ENCODE measurements at places on chromosomes 1 and 21.

DNA sequence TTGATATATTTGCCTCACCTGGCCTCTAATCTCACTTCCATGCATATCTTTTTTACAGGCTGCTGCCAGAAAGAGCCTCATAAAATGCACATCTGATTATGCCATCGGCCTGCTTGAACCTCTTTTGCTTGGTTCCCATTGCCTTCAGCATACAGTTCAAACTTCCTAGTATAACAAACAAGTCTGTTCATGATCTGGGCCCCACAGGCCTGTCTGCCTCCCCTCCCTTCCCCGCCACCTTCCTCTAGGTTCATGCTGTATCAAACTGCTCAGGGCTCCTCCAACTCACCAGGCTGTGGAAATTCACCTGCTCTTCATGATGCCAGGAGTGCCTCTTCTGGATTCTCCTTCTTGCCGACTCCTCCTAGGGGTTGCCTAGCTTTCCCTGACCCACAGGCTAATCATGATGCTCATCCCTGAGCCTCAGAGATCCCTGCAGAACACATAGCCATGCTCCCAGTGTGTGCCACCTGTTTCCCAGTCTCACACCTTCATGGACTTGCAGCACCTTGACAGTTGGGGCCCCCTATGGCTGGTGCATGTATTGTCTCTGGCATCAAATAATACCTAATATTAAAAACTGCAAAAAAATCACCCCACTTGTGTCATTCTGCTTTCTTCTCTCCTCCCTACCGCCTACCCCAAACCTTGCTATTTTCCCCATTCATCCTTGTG, 33.7 kb upstream of the CD2 start:
- DNase-seq = no peak

- no peak for DNase-seq
Measured at GRCh38 chr1:2253797-2254480, 25.8 kb downstream of the SKI start.

- DNase-seq = no peak
Measured at GRCh38 chr1:185693654-185694053, 40.5 kb upstream of the HMCN1 start.

DNA sequence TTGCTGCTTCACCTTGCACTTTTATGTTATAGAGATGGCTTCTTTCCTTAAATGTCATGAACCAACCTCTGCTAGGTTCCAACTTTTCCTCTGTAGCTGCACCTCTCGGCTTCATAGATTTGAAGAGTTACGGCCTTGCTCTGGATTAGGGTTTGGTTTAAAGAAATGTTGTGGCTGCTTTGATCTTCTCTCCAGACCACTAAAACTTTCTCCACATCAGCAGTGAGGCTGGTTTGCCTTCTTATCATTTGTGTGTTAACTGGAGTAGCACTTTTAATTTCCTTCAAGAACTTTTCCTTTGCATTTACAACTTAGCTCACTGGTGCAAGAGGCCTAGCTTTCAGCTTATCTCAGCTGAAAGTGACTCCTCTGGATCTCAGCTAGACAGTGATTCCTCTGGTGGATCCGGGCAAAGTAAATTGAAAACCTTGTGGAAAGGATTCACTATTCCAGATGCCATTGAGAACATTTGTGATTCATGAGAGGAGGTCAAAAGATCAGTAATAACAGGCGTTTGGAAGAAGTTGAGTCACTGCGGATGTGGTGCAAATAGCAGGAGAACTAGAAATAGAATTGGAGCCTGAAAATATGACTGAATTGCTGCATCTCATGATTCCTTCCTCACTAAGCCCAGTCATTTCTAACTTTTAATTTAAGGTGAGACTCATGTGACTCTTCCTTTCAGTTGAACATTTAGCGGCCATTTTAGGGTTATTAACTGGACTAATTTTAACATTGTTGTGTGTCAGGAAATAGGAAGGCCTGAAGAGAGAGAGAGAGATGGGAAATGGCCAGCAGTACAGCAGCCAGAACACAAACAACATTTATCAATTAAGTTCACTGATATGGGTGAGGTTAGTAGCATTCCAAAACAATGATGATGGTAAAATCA, 16.2 kb upstream of the RGS1 start:
- no peak for DNase-seq

DNA sequence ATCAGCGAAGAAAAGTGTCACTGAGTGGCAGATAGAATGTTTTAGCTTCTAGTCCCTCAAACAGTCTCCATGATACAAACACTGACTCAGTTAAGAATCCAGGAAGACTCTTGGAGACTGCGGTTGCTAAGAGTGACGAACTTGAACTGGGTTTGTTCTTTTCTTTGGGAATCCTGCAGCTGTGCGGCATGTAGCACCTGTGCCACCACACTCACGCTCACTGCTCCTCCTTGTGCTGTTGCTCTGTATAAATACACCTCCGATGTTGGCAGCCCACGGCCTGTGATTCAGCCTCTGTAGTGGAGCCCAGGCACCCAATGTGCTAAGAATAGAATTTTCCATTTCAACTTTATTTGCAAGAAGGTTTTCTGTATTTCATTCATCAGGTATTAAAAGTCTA, 5.5 kb upstream of the PPIE start:
- DNase-seq = no peak

DNA sequence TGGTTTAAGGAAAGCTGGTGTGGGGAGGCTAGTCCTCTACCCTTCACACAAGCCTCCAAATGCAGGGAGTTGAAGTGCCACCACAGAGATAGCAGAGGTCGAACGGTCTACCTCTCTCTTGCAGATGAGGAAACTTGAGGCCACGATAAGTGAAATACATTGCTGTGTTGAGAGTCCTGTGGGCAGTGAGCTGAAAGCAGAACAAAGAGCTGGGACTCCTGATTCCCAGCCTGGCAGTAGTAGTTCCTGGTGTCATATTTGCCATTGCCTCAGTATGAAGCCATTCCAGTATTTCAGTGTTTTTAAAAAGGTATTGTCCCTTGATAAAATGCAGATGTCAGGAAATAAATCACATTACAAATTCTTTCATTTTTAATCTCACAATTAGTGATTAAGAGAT, 28.6 kb downstream of the AK4 start:
- no peak for DNase-seq

GRCh38 chr1:100302739-100303138, 36.7 kb downstream of the RTCA start:
- no peak for DNase-seq

DNA sequence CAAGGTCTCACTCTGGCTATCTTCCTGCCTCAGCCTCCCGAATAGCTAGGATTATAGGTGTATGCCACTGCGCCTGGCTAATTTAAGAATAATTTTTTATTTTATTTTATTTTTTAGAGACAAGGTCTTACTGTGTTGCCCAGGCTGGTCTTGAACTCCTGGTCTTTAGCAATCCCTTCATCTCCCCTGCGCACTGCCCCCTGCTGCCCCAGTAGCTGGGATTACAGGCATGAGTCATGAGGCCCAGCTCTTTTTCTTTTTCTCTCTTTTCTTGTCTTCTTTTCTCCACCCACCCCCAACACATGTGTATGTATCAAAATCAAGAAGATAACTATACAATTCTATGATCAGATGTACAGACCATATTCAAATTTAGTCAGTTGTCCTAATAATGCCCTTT, 87.2 kb downstream of the PEX14 start:
- no peak for DNase-seq

DNA sequence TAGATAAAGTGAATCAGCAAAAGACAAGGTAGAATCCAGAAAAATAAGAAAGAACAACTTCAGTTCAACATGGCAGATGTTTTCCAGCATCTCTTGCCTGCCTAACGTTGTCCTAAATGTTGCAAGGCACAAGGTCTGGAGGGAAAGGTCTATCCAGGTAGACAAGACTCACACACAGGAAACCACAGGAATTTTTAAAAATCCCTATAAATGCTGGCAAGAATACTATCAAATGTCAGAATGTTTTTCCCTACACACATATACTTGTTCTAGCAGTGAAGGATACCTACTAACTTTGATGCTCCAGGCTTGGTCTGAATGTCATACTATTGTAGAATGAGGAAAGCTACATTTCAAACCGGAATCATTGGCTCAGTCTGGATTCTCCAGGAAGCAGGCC, 10.6 kb downstream of the GJA5 start:
- no peak for DNase-seq

- no peak for DNase-seq
Measured at GRCh38 chr1:230175163-230175747, 108.2 kb downstream of the GALNT2 start.

DNA sequence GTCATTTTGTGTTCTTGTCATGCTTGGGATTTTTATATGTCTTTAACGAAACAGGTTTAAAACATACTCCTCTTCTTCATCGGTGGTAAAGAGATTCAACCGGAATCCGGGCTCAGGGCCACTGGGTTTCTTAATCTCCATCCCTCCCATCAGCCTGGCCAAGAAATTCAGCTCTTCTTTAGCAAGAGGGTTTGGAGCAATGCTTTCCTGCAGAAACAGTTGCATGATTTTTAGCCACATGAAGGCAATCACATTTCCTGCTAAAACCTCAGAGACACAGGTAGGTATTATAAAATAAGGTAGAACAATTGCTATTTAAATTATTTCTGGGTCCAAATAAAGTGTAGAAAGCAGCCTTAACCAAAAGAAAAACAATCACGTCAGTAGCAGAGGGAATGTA, 22.7 kb upstream of the LSM10 start:
- no peak for DNase-seq

DNA sequence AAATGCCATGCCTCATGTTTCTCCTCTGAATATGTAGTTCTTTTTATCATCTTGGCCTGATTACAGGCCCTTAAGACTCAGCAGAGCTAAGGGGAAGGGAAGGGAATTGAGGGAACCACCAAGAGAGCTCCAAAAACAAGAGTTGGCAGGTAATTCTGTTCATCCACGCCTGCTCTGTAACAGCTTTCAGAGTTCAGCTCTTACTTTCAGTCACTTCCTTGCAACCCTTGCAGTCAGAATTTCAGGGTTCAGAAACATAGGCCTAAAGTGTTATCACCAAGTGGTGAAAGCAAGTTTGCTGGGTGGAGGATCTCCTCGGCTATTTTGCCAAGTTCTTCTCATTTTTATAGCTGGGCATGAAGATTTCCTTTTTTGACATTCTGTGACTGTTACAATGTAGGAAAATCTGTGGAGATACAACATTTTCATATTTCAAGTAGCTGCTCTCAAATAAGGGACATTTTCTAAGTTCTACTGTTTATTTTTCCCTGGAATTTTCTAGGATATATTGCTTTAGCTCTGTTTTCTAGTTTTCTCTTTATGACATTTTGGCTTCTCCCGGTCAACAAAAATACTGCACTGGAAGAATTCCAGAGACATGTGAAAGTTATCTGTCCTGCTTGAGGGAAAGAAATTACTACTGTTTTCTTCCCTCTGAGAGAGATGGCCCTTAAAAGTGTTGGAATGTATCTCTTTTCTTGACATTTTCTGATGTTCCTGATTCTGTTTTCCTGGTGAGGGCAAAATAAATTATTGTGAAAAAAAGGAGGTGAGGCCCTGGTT, 251.8 kb upstream of the ST6GALNAC5 start:
- no peak for DNase-seq

- DNase-seq = no peak
Measured at GRCh38 chr21:39525129-39525528, 73.4 kb downstream of the SH3BGR start.

DNA sequence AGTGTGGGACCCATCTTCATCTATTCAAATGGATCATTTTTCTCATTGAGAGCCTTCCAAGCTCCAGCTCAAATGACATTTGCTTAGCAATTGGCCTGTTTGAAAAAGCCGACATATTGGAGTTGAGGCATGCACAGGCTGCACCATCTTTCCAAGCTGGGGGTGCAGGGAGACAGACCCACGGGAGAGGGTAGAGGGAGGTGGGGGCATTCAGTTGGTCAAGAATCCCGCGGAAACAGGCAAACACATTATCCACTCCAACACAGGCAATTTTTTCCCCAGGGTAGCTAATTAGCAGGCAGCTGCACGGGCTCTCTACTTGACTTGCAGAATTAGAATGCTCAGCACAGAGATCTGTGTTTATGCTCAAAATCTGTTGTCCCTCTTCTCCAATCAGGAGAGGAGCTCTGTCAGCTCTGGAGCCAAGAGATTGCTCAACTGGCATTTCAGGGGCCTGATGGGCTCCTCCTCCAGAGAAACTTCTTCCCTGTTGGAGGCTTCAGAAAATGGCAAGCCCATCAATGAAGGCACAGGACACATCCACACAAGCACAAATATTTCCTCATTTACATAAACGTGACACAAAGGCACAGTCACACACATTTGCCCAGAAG, 267.8 kb downstream of the FOXD2 start:
- DNase-seq = no peak

DNA sequence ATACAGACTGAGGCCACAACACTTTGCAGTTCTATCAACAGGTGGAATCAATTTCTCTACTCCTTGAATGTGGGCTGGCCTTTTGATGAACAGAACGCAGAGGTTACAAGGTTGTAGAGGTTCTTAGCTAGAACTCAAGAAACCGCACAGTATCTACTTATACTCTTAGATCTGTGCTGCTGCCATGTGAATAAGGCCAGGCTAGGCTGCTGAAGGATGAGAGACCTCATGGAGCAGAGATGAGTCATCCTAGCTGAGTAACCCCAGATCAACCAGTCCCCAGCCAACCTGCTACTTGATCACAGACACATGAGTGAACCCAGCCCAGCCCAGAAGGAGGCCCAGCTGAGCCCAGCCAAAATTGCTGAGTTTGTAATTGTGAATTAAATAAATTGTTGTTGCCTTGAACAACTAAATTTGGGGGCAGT, 35.3 kb upstream of the BCAR3 start:
- DNase-seq = peak; percentile 45

- no peak for DNase-seq
Measured at GRCh38 chr21:32364387-32364786, 28.4 kb downstream of the URB1 start.

- DNase-seq = no peak
Measured at GRCh38 chr1:101205457-101205856, 31.4 kb upstream of the S1PR1 start.

- no peak for DNase-seq
Measured at GRCh38 chr1:220999872-221000863, 120.9 kb downstream of the HLX start.

GRCh38 chr21:32597205-32597604, 11.9 kb upstream of the TCP10L start:
- DNase-seq = no peak

DNA sequence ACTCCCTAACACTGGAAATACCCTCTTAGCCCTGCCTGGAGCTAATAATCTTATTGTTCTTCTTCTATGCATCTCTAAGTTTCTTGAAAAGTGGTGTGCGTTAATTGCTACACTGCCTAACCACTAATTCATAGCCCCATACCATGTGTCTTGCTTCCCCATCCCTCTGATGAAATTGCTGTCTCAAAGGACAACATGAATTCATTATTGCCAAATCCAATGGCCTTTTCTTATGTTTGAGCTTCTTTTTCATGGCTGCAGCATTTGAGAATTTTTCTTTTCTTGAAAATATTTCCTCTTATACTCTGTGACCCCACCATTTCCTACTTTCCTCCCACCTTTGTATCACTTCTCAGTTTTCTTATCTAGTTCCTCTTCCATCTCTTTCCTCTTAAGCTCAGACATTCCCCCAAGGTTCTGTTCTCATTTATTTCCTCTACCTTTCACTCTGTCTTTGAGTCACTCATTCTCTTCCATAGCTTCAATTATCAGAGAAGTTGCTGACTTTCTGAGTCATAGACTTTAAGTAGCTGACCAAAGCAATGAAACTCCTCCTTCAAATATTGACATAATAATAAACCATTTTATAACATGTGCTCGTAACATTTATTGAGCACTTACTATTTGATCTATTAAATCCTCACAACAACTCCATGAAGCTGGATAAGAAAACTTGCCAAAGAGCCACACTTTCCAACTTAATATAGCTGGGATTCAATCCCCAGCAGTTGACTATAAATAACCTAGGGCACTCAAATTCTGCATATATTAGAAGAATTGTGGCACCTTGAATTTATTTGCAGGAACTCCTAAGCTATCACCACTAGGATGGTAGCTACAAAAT, 35.5 kb upstream of the ATP6V1G3 start:
- DNase-seq = no peak

GRCh38 chr1:87765681-87766070, 437.0 kb downstream of the LMO4 start:
- DNase-seq = no peak

All from stimulated activated CD8-positive, alpha-beta memory T cell treated with anti-CD3 and anti-CD28 coated beads, Interleukin-15, amount 100 ng/mL, for 48 hours (primary cell).